ENCODE measurements at places on chromosomes 2 and 18. TPM values are rescaled to one million over a fixed set of nuclear protein-coding genes. Genes with fewer than 3 reads are reported as not detected.

DNA sequence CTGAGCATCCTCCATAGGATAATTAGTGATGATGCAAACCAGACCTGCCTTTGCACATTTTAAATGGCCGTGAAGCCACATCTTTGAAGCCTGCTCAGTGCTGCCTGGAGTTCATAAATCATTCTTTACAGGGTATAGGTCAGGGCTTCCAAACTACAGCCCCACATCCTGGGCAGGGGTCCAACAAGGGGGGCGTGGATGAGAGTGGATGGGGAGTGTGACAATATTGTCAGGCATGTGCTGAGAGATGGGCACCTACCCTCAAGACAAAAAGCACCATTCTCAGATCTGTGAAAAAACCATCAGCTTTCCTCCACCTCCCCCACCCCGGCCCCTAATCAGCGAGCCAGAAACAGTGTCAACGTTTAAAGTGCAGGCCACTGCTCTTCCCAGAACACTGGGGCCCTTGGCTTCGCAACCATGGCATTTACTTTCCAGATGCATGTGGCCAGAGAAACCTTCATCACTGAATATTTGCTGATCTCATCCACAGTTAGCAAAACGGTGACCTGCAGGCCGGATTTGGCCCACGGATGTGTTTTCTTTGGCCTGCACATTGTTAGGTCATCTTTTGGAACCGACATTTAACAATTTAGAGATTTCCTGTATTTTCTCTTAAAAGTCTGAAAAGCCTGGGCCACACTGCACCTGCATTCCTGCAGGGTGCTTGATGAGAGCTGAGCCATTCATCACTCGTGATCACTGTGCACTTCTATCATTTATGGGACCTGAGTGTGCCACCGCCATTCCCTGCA lies 130.7 kb downstream of the ANKRD44 start:
- DNase-seq = no peak
- no peak overlapping the region for H3K4me3 ChIP-seq
- no peaks in the 10 kb centered on the region for H3K36me3 ChIP-seq
- no peaks in the 10 kb centered on the region for H3K4me1 ChIP-seq

GRCh38 chr2:240946046-240946445 lies 39.9 kb downstream of the CROCC2 start:
- no peaks in the 10 kb centered on the region for H3K4me1 ChIP-seq
- no peak for DNase-seq
- H3K27ac ChIP-seq = no peak overlapping the region
- no peak overlapping the region for H3K4me3 ChIP-seq
- H3K27me3 ChIP-seq = no peaks in the 10 kb centered on the region

GRCh38 chr2:215729985-215730620 lies 283.2 kb downstream of the MREG start:
- no peaks in the 10 kb centered on the region for H3K4me1 ChIP-seq
- no peaks in the 10 kb centered on the region for H3K27me3 ChIP-seq
- H3K4me3 ChIP-seq = no peak overlapping the region
- DNase-seq = no peak
- H3K36me3 ChIP-seq = no peaks in the 10 kb centered on the region

DNA sequence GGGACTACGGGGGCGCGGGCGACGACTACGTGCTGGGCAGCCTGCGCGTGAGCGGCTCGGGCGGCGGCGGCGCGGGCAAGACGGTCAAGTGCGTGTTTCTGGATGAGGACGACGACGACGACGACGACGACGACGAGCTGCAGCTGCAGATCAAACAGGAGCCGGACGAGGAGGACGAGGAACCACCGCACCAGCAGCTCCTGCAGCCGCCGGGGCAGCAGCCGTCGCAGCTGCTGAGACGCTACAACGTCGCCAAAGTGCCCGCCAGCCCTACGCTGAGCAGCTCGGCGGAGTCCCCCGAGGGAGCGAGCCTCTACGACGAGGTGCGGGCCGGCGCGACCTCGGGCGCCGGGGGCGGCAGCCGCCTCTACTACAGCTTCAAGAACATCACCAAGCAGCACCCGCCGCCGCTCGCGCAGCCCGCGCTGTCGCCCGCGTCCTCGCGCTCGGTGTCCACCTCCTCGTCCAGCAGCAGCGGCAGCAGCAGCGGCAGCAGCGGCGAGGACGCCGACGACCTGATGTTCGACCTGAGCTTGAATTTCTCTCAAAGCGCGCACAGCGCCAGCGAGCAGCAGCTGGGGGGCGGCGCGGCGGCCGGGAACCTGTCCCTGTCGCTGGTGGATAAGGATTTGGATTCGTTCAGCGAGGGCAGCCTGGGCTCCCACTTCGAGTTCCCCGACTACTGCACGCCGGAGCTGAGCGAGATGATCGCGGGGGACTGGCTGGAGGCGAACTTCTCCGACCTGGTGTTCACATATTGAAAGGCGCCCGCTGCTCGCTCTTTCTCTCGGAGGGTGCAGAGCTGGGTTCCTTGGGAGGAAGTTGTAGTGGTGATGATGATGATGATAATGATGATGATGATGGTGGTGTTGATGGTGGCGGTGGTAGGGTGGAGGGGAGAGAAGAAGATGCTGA lies 1.4 kb downstream of the SOX11 start:
- H3K4me3 ChIP-seq = peak overlapping the region; percentile 97
- peaks cover 45% of the 10 kb centered on the region for H3K27me3 ChIP-seq
- peak; percentile 42 for DNase-seq
- H3K4me1 ChIP-seq = peaks cover 20% of the 10 kb centered on the region
- H3K36me3 ChIP-seq = no peaks in the 10 kb centered on the region

DNA sequence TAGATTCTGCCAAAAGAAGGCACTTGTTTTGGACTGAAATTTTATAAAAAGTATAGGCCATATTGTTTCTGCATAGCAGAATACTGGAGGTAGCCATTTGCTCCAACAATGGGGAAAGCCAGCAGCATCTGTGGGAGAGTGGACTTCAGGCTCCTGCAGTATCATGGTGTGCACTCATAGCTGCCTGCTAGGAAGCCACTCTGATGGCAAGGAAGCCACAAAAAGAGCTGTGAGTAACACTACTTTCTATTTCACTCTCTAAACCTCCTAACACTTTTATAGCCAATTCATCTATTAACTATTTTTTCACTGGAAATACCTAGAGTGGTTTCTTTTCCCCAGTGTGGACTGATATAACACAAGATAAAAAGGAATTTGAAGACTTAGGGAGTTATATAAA lies 144.4 kb upstream of the KCNJ3 start:
- H3K27ac ChIP-seq = no peak overlapping the region
- H3K36me3 ChIP-seq = no peaks in the 10 kb centered on the region
- no peak overlapping the region for H3K4me3 ChIP-seq
- H3K4me1 ChIP-seq = no peaks in the 10 kb centered on the region
- no peaks in the 10 kb centered on the region for H3K27me3 ChIP-seq

- no peaks in the 10 kb centered on the region for H3K36me3 ChIP-seq
- H3K27ac ChIP-seq = no peak overlapping the region
- H3K4me3 ChIP-seq = no peak overlapping the region
- H3K27me3 ChIP-seq = no peaks in the 10 kb centered on the region
- peaks cover 8% of the 10 kb centered on the region for H3K4me1 ChIP-seq
Measured at GRCh38 chr2:70498528-70498927, 55.1 kb downstream of the TGFA start.

DNA sequence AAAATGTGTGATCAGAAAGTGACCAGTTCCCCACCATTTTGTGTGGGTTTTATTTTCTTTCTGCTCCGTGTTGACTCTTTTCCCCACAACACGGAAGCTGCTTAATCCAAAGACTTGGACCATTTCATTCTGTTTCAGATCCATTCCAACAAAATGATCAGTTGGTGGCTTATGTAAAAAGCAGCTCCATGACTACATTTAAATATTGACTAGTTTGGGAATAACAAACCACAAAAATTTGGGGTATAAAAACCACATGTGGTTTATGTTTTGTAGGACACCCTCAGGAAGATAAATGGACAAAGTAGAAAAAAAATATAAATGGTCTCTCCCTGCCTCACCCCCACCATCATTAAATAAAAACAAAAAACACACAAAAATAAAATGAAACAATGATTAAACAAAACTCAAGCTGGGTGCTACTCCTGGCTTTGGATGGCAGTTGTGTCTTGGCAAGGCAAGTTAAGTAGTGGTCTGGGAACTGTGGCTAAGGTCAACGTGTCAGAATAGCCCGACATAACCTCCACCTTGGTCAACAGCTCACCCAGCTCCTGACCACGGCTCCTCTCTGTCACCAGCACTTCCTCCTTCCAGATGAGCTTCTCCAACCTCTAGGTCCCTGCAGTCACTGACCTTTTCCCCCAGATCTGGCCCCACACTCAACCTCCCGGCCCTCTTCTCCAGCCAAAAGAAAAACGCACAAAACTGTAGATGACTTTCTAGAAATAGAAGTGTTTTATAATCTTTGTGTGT lies 12.8 kb upstream of the WIPF1 start:
- H3K4me3 ChIP-seq = no peak overlapping the region
- no peaks in the 10 kb centered on the region for H3K27me3 ChIP-seq
- no peaks in the 10 kb centered on the region for H3K4me1 ChIP-seq
- H3K27ac ChIP-seq = no peak overlapping the region
- H3K36me3 ChIP-seq = no peaks in the 10 kb centered on the region

DNA sequence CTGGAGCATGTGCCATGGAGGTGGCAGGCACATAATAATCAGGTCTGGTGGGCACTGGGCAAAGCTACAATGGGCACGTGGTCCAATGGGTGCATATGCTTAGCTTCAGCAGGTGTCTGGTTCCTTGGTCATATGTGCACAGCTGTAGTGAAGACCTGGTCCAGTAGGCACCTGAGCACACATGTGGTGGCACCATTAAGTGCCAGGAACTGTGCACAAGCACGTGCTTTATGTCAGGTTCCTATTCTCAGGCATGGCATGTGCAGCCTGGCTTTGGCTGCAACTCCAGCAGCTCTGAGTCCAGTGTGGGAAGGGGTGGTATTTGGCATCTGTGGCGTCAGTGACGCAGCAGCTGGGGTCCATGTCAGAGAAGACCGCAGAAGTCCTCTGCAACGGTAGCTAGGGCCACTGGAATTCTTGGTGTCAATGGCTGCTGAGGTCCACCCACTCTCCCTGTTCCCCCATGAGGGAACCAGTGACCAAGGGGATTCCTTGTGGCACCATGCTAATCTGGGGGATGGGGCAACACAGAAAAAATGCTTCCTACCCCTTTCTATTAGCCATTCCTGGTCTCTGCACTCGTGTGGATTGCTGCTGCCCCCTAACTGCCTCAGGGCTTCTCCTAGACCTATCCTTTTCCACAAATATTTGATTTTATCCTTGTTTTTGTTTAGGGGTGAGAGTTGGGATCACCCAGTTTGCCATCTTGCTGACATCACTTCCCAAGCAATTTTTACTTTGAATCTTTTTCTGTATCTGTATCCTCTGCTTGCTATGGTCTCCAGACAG lies 262.9 kb upstream of the MAP2 start:
- H3K4me1 ChIP-seq = peaks cover 39% of the 10 kb centered on the region
- H3K4me3 ChIP-seq = no peak overlapping the region
- H3K27ac ChIP-seq = no peak overlapping the region
- peak; percentile 30 for DNase-seq

The LOXL3 gene
- 12.2 TPM for total RNA-seq

DNA sequence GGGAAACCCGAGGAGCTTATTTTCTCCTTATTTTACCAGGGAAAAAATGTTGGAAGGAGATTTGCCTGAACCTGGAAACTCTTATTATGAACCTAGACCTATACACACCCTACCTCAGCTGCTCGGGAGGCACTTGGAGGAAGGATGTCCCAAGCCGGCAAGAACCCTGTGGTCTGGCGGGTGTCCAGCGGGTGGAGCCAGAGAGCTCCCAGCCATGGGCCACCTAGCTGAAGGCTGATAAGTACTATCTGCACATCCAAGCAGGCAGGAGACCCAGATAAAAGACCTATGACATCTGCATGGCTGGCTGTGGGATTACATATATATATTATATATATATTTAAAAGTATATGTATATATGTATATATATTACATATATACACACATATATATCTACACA lies 1.1 kb upstream of the SLC14A1 start:
- H3K36me3 ChIP-seq = no peaks in the 10 kb centered on the region
- H3K27ac ChIP-seq = no peak overlapping the region
- no peaks in the 10 kb centered on the region for H3K4me1 ChIP-seq
- no peak overlapping the region for H3K4me3 ChIP-seq

The IL36RN gene
- not detected for total RNA-seq

The PFN4 gene
- 0.28 TPM for total RNA-seq

The DSC1 gene
- total RNA-seq = not detected

The GALNT3 gene
- total RNA-seq = 17.1 TPM

- H3K36me3 ChIP-seq = no peaks in the 10 kb centered on the region
- H3K27ac ChIP-seq = no peak overlapping the region
- no peaks in the 10 kb centered on the region for H3K27me3 ChIP-seq
Measured at GRCh38 chr18:32074206-32074605, 17.5 kb upstream of the RNF138 start.

- H3K36me3 ChIP-seq = no peaks in the 10 kb centered on the region
- H3K4me3 ChIP-seq = no peak overlapping the region
- no peak overlapping the region for H3K27ac ChIP-seq
- H3K4me1 ChIP-seq = 0 out of 2 replicates have a peak, but pooled peaks cover 9% of the 10 kb centered on the region
- DNase-seq = no peak
Measured at GRCh38 chr18:50722311-50722710, 97.5 kb downstream of the MRO start.

The NT5DC4 gene
- not detected for total RNA-seq

DNA sequence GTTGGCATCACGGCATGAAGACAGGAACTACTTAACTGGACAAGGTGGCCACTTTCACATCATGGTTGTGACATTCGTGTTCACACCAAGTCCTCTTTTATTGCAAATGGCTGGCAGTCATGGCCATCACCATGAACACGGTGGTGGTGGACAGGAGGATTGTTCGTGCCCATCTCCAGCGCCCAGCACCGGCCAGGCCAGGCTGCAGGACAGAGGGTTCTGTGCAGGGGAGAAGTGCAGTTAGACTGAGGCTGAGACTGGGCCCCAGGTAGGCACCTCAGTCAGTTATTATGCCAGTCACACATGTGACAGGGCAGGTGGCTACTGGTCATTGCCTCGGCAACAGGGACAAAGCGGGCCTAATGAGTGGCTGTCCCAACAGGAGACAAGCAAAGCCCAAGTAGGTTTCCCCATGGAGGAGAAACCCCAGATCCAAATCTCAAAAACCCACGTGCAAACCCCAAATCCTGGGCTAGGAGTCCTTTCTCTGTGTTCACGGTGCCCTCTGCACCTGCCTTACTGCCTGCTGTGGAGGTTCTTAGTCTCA lies 468.1 kb upstream of the MYT1L start:
- H3K27ac ChIP-seq = no peak overlapping the region
- DNase-seq = no peak
- peaks cover 5% of the 10 kb centered on the region for H3K36me3 ChIP-seq
- H3K4me1 ChIP-seq = no peaks in the 10 kb centered on the region

DNA sequence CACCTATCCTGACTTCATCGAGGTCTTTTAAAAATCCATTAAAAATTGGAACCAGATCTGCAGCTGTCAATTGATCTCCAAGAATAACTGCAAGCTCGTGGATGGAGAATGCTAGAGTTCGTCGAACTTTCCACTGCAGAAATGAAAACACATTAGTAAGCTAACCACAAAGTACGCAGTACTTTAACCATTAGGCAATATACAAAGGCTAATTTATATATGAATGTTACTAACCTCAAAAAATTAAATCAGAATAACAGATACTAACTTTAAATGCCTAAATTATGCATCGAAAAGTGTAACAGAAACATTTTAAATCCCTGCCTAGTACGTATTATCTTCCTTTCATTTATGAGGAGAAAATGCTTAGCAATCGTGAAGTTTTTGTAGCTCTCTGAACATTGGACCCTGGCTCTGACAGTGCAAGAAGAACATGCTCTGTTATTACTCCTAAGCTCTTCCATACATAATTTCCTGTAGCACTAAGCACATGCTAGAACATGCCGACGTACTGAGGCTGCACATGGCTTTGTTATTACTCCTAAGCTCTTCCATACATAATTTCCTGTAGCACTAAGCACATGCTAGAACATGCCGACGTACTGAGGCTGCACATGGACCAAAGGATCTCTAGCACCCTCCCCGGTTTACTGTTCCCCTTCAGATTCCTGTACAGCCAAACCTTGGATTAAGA lies 57.0 kb downstream of the PPP4R1 start:
- no peak overlapping the region for H3K4me3 ChIP-seq
- H3K27ac ChIP-seq = no peak overlapping the region
- no peaks in the 10 kb centered on the region for H3K4me1 ChIP-seq
- DNase-seq = no peak
